Osteoblast (primary cell): ENCODE measurements at places on chromosomes 11 and 22. TPM values are rescaled to one million over a fixed set of nuclear protein-coding genes. Genes with fewer than 3 reads are reported as not detected.

DNA sequence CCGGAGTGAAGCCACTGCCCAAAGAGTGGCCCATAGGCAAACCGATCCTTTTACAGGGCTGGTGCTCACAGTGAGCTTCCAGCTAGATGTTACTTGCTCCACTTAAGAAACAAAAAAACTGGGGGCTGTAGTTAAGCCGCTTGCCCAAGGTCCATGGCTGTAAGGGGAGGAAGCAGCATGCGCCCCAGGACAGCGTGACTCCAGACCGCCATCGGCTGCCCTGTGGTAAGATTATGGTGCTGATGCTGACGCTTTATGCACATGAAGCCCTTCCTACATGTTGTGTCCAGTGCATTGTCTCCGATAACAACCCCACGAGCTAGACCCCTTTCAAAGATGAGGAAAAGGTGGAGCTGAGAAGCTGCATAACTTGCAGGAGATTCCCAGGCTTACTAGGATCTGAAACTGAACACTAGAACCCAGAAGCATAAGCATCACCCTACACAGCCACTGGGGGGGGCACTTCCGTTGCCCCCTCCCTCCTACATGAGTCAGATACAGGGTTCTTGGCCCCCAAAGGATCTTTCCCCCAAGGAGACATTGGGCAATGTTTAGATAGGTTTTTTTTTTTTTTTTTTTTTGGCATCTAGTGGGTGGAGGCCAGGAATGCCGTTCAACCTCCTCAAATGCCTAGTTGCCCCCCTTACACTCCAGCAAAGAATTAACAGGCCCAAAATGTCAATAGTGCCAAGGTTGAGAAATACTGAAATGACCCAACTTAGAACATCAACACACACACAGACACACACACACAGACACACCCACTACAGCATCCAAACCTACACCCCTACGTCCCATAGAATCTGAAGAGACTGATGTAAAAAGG is 53.9 kb downstream of the MN1 start:
- no peak for DNase-seq

- peak; percentile 83 for DNase-seq
These were observed 15.6 kb downstream of the PISD start for GRCh38 chr22:31646186-31647019.

DNA sequence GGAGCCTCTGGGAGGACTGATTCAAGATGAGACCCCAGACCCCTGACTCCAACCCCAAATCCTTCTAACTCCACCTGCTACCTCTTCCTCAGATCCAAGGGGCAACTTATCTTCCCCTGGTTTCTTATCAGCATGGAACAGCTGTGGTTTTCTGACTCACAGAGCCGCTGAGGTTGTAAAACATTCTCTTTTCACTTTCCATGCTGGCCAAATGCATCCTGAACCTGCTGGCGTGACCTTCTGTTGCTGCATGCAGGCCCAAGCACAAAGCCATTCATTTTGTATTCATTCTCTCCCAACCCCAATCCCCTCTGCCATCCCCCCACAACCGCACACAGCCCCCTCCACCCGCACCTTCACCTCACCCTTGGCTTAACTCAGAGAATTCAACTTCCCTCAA is 70.3 kb downstream of the SEZ6L start:
- no peak for DNase-seq

- DNase-seq: no peak
These were observed 374.5 kb downstream of the CADM1 start for GRCh38 chr11:115129473-115130289.

GRCh38 chr11:68715456-68716122 is 31.2 kb downstream of the GAL start:
- DNase-seq: no peak

DNA sequence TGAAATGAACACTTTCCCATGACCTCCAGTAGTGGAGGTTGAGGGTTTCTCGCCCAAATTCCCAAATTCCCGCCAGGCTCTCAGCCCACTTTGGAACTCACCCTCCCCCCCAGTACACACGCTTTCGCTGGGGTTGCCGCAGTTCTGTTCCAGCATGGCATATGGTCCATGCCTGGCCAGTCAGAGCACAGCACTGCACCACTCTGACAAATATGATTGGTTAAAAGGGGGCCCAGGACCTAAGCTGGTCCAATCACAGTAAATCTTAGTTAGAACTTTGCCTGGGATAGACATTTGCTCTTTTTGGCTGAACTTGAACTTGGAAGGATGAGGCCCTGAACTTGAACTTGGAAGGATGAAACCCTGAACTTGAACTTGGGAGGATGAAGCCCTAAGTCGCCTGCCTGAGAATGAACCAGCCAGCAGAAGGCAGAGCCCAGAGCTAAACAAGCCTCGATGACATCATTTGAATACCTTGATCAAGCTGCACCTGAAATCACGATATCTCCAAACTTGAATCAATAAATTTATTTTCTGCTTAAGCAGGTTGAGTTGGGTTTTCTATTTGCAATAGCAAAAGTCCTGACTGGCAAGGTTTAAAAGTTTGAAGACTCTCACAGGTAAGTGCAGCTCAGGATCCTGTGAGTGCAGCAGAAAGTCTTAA is 12.6 kb upstream of the SSTR3 start:
- DNase-seq: peak; percentile 77

DNA sequence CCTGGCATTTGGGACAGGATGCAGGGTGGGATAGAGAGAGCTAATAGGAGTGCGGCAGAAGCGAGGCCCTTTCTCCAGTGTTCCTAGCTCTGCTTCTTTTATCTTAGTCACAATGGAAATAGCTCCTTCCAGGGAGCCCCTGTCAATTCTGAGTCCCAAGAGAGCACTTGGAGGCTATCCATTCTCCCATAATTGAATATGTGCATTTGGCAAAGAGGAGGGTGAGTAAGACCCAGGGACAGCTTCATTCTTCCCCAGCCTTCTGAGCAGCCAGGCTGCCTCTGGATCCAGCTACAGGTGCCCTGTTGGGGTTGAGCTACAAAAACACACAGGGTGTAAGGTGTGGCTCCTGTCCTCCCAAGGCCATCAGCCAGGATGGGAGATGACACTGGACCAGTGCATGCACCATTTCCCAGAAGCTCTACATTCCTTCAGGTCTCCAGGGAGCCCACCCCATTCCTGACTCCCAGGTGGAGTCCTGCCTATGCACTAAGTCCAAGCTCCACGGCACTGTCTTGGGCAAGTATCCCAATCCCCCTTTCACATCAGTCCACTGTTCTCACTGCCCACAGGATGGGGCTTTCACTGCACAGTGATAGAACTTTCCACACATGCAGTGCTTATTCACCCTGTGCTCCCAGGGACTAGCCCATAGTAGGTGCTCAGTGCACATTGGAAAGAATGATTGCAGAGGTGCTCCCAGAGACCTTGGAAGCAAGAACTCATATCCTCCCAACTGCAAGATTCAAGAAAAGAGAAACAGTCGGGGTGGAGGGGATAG is 6.2 kb downstream of the MS4A10 start:
- peak; percentile 68 for DNase-seq

DNA sequence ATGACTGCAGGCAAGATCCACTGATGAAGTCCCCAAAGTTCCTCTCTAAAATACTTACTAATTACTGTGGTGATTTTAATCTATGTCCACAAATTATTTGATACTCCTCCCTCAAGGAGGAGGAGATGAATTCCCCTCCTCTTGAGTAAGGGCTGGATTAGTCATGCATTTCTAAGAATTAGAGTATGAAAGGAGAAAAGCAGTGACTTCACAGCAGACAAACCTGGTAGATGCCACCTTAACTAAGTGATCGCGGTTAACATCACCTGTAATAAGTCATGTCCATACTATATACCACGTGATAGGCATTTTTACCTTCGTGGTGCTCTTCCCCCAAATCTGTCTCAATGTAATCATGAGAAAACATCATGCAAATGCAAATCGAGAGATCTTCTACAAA is 52.0 kb upstream of the TSPAN18 start:
- DNase-seq: no peak

DNA sequence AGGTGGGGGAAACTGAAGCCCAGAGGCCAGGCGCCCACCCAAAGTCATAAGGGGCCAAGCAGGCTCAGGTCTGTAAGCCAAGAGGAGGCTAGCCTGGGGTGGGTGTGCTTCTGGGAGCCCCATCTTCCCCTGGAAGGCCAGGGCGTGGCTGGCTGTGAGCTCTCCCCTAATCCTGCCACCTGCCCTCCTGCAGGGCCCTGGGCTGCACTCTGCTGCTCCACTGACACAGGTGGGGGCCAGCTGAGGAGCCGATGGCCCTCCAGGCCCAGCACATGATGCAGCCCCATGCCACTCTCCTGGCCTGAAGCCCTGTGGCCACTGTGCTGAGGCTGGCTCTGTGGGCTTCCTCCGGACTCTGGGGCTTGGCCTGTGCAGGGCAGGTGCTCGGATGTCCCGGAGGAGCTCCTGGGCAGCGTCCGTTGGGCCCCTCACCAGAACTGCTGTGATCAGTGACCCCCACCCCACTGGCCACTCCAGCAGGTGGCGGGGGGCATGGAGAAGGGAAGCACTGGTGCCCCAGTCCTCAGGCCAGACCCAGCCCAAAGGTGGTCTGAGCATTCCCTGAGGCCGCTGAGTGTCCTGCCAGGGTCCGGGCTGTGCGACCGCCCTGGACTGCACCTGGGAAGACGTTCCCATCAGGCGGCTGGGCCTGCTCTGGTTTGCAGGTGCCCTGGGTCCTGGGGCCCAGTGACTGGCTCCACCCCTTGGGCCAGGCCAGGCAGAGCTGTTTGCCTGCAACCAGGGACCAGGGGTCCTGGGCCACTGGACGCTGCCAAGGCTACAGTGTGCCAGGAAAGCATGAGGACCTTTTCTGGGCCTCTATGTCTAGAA is 8.5 kb downstream of the PIM3 start:
- peak; percentile 77 for DNase-seq

DNA sequence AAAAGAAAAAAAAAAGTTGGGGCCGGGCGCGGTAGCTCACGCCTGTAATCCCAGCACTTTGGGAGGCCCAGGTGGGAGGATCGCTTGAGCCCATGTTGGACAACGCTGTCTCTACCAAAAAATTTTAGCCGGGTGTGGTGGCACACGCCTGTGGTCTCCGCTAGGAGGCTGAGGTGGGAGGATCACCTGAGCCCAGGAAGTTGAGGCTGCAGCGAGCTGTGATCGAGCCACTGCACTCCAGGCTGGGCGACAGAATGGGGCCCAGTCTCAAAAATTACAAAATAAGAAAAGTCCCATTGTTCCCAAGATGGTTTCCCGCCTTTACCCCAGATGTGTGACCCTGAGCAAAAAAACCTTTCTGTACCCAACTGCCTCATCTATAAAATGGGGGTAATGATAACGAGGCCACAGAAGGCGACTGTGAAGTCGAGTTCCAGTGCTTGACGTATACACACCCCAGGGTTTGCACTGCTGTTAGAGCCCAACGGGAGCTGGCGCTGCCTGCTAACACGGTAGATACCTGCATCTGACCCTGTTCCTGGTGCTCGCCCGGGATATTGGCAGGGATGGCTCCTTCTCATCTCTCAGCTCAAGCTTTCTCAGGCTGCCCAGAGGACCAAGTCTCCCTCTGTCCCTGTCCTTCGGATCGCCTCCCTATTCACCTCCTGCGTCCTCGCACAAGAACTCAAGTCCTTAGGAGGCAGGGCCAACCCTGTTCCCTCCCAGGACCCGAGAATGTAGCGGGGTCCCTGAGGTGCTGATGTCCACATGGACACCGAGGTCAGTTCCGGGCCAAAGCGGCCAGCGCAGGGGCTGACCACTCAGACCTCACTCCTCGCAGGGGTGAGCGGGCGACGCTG is 1.1 kb upstream of the RPLP2 start:
- DNase-seq: peak; percentile 94

DNA sequence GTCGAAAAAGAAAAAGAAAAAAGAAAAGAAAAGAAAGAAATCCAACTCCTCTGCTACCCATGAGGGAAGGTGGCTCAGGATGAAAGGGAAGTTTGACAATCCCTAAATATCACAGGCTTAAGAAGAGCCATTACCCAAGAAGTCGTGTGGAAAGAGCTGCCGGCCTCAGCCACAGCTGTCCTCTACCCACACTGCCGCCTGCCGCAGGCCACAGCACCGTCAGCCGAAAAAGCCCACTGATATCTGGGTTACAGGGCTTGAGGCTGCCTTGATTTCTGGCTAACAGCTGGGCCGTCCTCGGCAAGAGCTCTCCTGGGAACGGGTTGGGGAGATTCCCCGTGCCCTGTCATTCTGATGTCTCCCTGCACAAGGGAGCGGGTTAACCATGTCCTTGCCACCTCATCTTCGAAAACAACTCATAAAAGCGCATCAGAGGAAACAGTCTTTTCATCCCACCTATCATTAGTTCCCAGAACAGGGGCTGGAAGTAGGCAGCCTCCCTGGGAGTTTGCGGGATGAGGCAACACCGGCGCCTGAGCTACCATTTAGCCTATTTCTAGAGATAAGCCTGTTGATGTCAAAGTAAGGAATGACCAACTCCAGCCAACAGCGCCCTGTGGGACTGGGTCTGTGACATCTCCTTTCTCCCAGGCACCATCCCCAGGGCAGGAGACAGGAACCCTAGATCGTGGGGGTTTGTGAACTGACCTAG is 21.8 kb upstream of the SNX32 start:
- no peak for DNase-seq

ZDHHC8 gene
- total RNA-seq: 9.8 and 11.8 TPM in 2 replicates
